ENCODE measurements at places on chromosomes 1 and 21.

- DNase-seq, result no peak
These were observed 990.3 kb downstream of the PLA2G4A start for GRCh38 chr1:187819086-187819485.

- DNase-seq, result no peak
These were observed 14.5 kb upstream of the ERRFI1 start for GRCh38 chr1:8040586-8040985.

GRCh38 chr1:82858031-82858430 lies 1057.3 kb downstream of the ADGRL2 start:
- no peak for DNase-seq

GRCh38 chr1:108000620-108001111 lies 35.7 kb upstream of the VAV3 start:
- no peak for DNase-seq

Measured in CD8-positive, alpha-beta T cell (primary cell).